Chondrocyte (in vitro differentiated cells): ENCODE measurements at places on chromosomes 11 and 22. TPM values are rescaled to one million over a fixed set of nuclear protein-coding genes. Genes with fewer than 3 reads are reported as not detected.
A peak's percentile ranks its signal among the peaks of the same experiment; 100 is the strongest.

The ATG13 gene
- total RNA-seq: 60.6 to 76.0 TPM (median 67.1 TPM) in 3 replicates

DNA sequence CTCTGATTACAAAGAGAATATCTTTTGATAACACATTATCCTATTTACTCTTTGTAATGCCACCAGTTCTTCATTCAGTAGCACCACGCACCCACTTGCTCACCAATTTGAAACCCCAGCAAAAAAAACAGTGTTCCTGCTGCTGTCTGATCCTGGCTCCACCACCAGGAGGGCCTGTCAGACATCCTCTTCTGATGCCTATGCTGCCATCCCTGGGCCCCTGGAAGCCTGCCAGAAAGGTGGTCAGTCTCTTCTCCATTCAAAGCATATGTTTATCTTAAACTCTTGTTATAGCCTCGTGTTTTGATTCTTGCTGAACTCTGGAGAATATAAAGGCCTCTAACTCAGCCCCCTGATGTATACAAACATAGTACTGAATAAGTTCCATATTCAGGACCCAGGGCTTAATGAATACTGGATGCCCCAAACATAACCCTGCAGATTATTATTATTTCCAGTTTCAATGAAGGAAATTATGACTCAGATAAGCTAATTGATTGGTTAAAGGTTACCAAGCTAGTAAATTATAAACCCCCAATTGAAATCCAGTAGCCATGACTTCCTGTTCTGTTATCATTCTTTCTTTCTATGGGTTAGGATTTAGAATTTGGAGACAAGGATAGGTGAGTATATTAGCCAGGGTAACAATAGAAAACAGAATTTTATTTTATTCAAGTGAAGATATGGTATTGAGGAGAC, 116.7 kb downstream of the NTM start:
- no peak overlapping the region for H3K4me3 ChIP-seq
- H3K27me3 ChIP-seq: peaks cover 12% of the 10 kb centered on the region
- H3K27ac ChIP-seq: no peak overlapping the region
- DNase-seq: no peak
- no peaks in the 10 kb centered on the region for H3K36me3 ChIP-seq
- H3K4me1 ChIP-seq: no peaks in the 10 kb centered on the region

DNA sequence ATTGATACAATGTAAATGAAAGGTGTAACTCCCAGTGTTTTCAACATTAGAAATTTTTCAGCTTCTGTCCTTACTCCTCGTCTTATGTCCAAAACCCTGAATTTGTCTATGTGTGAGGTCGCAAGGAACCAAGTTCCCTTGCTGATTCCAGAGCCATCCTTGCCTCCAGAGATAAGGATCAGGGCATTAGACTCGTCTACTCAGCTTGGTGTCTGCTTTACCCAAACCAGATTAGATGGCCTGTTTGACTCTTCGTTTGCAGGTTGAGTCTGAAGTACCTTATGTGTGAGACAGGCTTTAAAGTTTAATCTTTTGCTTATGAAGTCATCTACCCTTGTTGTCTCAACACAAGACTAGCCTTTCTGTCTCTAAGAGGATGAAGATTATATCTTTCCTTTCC, 55.6 kb downstream of the SPECC1L start:
- H3K27ac ChIP-seq: no peak overlapping the region
- H3K36me3 ChIP-seq: peaks cover 34% of the 10 kb centered on the region
- peaks cover 28% of the 10 kb centered on the region for H3K4me1 ChIP-seq
- no peaks in the 10 kb centered on the region for H3K27me3 ChIP-seq
- no peak overlapping the region for H3K4me3 ChIP-seq

- H3K4me1 ChIP-seq: no peaks in the 10 kb centered on the region
- no peak overlapping the region for H3K4me3 ChIP-seq
- H3K27ac ChIP-seq: no peak overlapping the region
- H3K27me3 ChIP-seq: no peaks in the 10 kb centered on the region
These were observed 126.7 kb upstream of the BLID start for GRCh38 chr11:122242731-122243130.

- no peaks in the 10 kb centered on the region for H3K4me1 ChIP-seq
- DNase-seq: peak; percentile 52
- no peak overlapping the region for H3K4me3 ChIP-seq
- H3K36me3 ChIP-seq: no peaks in the 10 kb centered on the region
These were observed 626.3 kb downstream of the TBC1D22A start for GRCh38 chr22:47388778-47389177.

- no peaks in the 10 kb centered on the region for H3K27me3 ChIP-seq
- peaks cover 28% of the 10 kb centered on the region for H3K36me3 ChIP-seq
- DNase-seq: no peak
- H3K4me3 ChIP-seq: no peak overlapping the region
- H3K27ac ChIP-seq: no peak overlapping the region
These were observed 66.4 kb upstream of the OR4B1 start for GRCh38 chr11:48150213-48150612.

The GGT5 gene
- total RNA-seq: 30.7 to 47.2 TPM (median 37.5 TPM) in 3 replicates

DNA sequence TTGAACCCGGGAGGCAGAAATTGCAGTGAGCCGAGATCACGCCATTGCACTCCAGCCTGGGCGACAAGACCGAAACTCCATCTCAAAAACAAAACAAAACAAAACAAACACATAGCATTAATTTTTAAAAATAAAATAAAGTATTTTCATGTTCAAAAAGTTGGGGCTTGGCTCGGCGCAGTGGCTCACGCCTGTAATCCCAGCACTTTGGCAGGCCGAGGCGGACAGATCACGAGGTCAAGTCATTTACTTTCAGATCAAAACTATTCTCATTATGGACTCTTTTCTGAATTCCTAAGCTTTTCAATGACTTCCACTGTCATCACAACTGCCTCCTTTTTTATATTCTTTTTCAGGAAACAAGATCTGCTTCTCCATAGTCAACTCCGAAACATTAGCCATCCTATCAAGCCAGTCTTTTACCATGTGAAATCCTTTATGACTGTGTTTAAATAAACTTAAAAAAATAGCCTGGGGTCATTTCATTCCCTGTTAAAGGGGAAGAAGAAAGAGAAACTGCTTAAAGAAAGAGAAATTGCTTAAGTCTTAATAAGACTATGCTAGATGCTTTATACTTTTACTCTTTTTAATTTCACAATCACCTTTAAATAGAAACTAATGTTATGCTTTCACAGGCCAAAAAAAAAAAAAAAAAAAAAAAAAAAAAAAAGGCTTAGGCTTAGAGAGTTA, 13.1 kb upstream of the CHRNA10 start:
- H3K4me1 ChIP-seq: peaks cover 3% of the 10 kb centered on the region
- no peaks in the 10 kb centered on the region for H3K27me3 ChIP-seq
- no peak overlapping the region for H3K4me3 ChIP-seq
- H3K27ac ChIP-seq: peak overlapping the region; percentile 0
- DNase-seq: no peak

DNA sequence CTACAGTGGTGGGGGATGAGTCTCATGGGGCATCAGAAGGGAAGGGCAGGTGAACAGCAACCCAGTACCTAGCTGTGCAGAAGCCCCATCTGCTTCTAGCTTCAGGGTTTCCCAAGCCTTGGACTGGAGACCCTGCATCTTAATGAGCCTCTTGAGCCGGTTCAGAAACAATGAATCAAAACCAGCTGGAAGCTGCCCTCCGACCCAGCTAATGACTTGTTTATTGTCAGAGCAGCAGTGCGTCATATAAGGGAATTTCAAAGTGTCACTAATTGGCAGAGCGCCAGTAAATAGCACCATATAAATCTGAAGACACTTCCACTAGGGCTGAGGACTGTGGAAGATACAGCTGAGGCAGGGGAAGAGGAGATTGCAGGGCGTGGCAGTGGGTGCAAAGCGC, 57.5 kb downstream of the RPUSD4 start:
- H3K36me3 ChIP-seq: peaks cover 4% of the 10 kb centered on the region
- H3K4me1 ChIP-seq: peaks cover 23% of the 10 kb centered on the region
- no peak for DNase-seq

The INPP5J gene
- 3.5 to 5.9 TPM (median 5.2 TPM) in 3 replicates for total RNA-seq

DNA sequence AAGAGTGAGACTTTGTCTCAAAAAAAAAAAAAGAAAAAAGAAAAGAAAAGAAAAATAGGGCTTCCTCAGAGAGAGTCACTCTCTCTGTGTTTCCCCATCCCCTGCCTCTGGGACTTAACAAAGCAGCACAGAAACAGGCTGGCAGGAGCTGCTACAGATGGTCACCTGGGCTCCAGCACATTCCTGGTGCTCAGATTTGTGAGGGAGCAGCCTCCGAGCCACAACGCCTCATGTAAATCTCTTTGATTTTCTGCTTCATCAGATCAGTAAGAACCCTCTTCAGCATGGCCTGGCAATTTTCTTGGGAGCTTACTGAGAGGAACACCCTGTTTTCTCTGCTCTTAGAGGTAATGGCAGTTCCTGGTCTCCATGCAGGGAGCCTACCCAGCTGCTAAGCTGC, 15.2 kb upstream of the LDHA start:
- H3K4me1 ChIP-seq: peaks cover 18% of the 10 kb centered on the region
- no peak for DNase-seq
- H3K4me3 ChIP-seq: no peak overlapping the region

- H3K4me1 ChIP-seq: peaks cover 9% of the 10 kb centered on the region
- DNase-seq: no peak
- H3K36me3 ChIP-seq: no peaks in the 10 kb centered on the region
- no peak overlapping the region for H3K27ac ChIP-seq
- H3K27me3 ChIP-seq: no peaks in the 10 kb centered on the region
These were observed 15.3 kb upstream of the LRRC32 start for GRCh38 chr11:76685831-76686230.

- no peak overlapping the region for H3K4me3 ChIP-seq
- DNase-seq: peak; percentile 30
- peaks cover 34% of the 10 kb centered on the region for H3K27me3 ChIP-seq
- H3K4me1 ChIP-seq: peaks cover 15% of the 10 kb centered on the region
- no peaks in the 10 kb centered on the region for H3K36me3 ChIP-seq
- H3K27ac ChIP-seq: no peak overlapping the region
These were observed 58.6 kb upstream of the EIF3D start for GRCh38 chr22:36587289-36588154.

The OLFML1 gene
- 11.1 to 69.3 TPM (median 12.3 TPM) in 3 replicates for total RNA-seq

DNA sequence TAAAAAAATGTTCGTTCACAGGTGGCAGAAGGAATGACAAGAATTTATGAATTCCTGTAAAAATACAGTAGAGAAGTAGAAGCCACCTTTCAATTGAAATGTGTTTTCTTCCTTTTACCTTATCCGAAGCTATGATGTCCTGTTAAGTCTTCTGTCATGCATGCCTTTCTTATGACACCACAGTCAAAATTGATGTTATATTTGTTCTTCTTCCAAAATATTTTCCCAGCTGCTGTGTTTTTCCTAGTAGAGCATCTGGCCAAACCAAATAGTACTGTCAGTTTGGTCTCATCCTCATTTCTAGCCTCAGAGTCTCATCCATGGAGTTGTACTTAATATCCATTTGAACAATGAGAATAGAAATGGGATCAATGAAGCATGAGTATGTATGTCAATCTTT, 206.1 kb downstream of the PGR start:
- H3K27ac ChIP-seq: no peak overlapping the region
- H3K4me3 ChIP-seq: no peak overlapping the region
- no peaks in the 10 kb centered on the region for H3K27me3 ChIP-seq
- DNase-seq: no peak

- H3K4me1 ChIP-seq: peaks cover 63% of the 10 kb centered on the region
- no peak for DNase-seq
- peak within 1 kb of the TSS; percentile 80 for H3K4me3 ChIP-seq
These were observed at the start of gene LRP4 for GRCh38 chr11:46918083-46918787. Gene LRP4 (minus strand): TSS chr11:46918550. CDS start chr11:46918379, 171 bp downstream.

- no peaks in the 10 kb centered on the region for H3K27me3 ChIP-seq
- no peak overlapping the region for H3K4me3 ChIP-seq
- H3K4me1 ChIP-seq: peaks cover 43% of the 10 kb centered on the region
- H3K36me3 ChIP-seq: no peaks in the 10 kb centered on the region
These were observed 74.6 kb downstream of the ADM start for GRCh38 chr11:10379426-10379825.

The SCGB1C1 gene
- not detected in 3 replicates for total RNA-seq

DNA sequence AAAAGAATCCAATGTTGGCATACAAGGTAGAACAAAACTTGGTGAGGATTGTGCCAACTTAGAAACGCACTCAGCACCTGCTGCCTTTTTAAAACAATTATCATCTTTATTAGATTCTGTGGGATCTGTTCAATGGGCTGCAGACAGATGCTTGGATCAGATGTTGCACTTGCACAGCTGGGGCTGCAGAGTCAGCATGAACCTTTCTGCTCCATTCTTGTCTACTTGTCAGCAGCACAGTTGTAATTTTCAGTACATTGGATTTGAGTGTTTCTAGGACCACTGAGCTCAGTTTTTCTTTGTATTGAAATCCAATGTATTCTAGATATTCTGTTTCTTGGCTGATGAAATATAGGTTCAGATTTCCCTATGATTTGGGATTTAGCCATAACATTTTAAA, 164.5 kb downstream of the LUZP2 start:
- no peak for DNase-seq
- no peak overlapping the region for H3K4me3 ChIP-seq
- no peaks in the 10 kb centered on the region for H3K4me1 ChIP-seq
- H3K36me3 ChIP-seq: peaks cover 3% of the 10 kb centered on the region
- H3K27me3 ChIP-seq: no peaks in the 10 kb centered on the region

The MS4A6A gene
- not detected in 3 replicates for total RNA-seq

DNA sequence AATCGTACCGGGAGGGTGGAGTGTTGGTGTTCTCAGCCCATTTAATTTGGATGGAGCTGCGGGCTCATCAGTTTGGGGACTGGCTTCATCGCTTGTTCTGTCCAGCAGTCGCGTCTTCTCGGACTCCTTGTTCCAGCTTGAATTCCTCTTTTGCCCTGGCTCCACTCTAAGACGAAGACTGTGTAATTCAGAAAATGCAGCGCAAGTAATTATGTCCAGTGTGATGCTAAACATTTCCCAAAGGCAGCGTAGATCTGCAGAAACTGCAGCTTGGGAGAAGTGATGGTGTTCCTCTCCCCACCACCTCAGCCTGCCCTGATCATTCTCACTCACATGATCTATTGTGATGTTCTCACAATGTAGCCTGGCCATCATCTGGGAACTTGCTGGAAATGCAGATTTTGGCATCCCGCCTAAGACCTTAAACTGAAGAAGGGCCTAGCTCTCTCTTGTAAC, 666 bp downstream of the SLC25A18 start:
- H3K27me3 ChIP-seq: no peaks in the 10 kb centered on the region
- peaks cover 13% of the 10 kb centered on the region for H3K4me1 ChIP-seq
- no peaks in the 10 kb centered on the region for H3K36me3 ChIP-seq
- no peak for DNase-seq
- H3K27ac ChIP-seq: no peak overlapping the region

The EML3 gene
- total RNA-seq: 55.2 to 76.6 TPM (median 58.9 TPM) in 3 replicates

GRCh38 chr11:16297332-16297731, 59.0 kb downstream of the SOX6 start:
- peaks cover 51% of the 10 kb centered on the region for H3K4me1 ChIP-seq
- peak overlapping the region; percentile 66 for H3K27ac ChIP-seq
- H3K4me3 ChIP-seq: no peak overlapping the region
- no peaks in the 10 kb centered on the region for H3K36me3 ChIP-seq

GRCh38 chr11:2088746-2089535, 50.2 kb downstream of the IGF2 start:
- H3K4me3 ChIP-seq: no peak overlapping the region
- peaks cover 12% of the 10 kb centered on the region for H3K36me3 ChIP-seq
- DNase-seq: no peak
- no peak overlapping the region for H3K27ac ChIP-seq

The SLC22A25 gene
- not detected in 3 replicates for total RNA-seq

The FGF19 gene
- total RNA-seq: not detected in 3 replicates

DNA sequence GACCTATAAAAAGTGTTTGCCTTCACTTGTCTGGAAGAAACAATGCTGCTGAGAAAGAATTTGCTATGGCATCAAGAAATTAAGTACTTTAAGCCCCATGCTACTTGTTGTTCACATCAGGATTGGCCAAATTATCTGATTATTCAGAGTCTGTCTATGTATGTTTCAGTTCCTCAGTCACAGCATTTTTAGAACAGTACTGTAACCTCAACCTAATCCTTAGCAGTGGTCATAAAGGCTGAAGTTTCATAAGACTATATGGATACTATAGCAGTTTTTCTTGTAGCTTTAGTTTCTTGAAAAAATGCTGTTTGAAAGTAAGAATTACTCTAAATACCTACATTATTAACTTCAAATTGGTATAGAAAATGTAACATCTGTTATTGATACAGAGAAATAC, 153.9 kb downstream of the INSC start:
- peaks cover 2% of the 10 kb centered on the region for H3K4me1 ChIP-seq
- no peak overlapping the region for H3K4me3 ChIP-seq
- no peak overlapping the region for H3K27ac ChIP-seq
- no peak for DNase-seq
- peaks cover 3% of the 10 kb centered on the region for H3K36me3 ChIP-seq
